RKO (cell line): ENCODE measurements at places on chromosomes 6 and 20.
A peak's percentile ranks its signal among the peaks of the same experiment; 100 is the strongest.

GRCh38 chr20:41616228-41616627 is 1.9 kb downstream of the CHD6 start:
- DNase-seq = no peak

- DNase-seq = no peak
Observed at GRCh38 chr6:137536104-137536773, 42.0 kb upstream of the OLIG3 start.

GRCh38 chr6:11222385-11223277 is 9.8 kb downstream of the NEDD9 start:
- no peak for DNase-seq

GRCh38 chr6:141510803-141511202 is 621.9 kb upstream of the GJE1 start:
- no peak for DNase-seq

DNA sequence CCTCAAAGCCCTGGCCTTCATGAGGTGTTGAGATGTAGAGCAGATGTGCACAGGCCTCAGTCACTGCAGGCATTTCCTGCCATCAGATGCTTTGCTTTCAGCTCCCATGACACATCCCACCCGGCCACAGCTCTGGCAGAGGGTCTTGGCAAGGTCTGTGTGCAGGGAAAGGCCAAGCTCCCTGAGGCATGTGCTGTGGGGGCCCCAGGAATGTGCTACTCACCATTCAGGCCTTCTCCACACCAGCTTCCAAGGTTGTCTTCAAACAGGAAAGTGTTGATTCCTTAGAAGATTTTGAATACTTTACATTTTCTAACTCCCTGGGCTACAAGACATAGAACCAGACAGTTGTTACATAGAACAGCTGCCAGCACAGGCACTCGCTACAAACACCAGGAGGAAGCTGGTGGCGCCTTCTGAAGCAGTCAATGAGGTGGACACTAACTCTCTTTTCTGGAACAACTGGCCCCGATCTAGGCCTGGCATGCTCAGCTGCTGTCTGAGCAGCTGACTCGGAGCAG is 27.8 kb downstream of the CASS4 start:
- no peak for DNase-seq

DNA sequence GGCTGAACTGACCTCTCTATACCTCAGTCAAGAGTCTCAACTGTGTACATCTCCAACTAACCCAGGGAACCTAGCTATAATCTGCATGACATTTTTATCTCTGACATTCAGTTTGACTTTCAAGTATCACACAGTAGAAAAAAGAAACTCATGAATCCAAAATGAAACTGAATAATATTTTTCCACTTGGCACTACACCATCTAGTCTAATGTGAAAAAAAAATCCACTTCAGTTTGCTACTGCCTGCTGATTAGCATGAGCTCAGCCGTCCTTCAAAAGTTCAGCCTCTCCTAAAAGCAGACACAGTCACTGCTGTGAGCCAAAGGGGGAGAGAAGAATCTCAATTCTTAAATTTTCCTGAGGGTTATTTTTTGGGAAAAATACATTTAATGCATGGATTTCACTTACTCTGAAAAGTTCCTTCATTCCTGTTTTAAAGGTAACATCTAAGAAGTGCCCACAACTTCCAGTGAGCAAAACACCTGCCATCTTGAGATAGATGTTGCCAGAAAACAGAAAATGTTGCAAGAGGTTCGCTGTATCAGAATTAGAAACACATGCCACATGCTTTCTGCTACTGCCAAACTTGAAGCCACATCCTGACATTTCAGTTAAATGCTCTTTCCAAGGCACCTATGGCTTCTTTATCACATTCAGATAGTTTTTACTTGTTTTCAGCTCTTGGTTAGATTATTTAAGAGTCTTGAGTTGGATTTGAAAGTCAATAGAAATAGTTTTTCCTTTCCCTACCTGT is 95.4 kb downstream of the MKKS start:
- no peak for DNase-seq

DNA sequence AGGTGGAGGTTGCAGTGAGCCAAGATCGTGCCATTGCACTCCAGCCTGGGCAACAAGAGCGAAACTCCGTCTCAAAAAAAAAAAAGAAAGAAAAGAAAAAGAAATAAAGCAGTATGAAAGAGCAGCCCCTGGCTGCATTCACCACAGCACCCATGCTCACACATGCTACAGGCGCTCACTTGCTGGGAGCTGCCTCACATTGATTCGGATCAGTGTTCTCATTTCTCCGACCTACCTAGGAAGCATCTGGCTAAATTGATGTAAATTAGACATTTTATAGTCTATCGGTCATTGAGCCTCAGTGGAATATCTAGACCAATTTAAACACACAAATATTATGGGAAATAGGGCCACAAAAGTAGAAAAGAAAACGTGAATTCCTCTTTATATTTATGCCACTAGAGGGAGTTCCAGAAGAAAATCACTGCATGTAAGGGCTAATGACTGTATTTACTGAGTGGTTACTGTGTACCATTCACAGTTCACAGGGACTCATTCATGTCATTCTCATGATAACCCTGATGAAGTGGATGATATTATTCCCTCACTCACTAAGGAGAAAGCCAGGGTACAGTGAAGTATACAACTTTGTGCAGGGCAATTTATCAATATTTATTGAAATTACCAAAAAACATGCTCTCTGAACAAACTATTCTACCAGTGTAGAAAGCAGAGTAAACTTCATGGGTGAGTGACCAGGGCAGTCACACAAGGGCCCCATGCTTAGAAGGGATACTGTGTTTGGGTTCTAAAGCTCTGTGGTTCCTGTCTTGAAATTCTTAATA is 5.3 kb upstream of the MOG start:
- DNase-seq = peak; percentile 77

GRCh38 chr20:23623666-23624323 is 14.0 kb downstream of the CST3 start:
- no peak for DNase-seq

DNA sequence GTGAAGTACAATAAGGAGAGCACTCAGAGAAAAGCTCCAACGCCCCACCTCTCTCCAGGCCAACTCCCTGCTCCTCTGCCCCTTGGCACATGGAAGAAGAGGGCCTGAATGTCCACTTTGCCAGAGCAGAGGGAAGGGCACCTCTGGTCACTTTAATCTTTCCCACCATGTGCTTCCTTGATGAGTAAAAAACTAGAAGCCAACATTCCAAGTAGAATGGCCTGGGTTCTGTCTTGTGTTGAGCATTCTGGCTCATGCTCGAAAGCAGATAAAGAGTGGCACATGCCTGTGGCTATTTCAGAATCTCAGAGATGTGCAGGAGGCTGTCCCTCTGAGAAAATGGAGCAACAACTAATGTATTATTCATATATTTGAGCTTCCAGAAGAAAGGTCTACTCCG is 177.4 kb upstream of the PLN start:
- no peak for DNase-seq

- DNase-seq = no peak
Observed at GRCh38 chr6:43273707-43274106, 24.4 kb upstream of the SLC22A7 start.

- no peak for DNase-seq
Observed at GRCh38 chr6:84332139-84333034, 104.9 kb upstream of the CEP162 start.

DNA sequence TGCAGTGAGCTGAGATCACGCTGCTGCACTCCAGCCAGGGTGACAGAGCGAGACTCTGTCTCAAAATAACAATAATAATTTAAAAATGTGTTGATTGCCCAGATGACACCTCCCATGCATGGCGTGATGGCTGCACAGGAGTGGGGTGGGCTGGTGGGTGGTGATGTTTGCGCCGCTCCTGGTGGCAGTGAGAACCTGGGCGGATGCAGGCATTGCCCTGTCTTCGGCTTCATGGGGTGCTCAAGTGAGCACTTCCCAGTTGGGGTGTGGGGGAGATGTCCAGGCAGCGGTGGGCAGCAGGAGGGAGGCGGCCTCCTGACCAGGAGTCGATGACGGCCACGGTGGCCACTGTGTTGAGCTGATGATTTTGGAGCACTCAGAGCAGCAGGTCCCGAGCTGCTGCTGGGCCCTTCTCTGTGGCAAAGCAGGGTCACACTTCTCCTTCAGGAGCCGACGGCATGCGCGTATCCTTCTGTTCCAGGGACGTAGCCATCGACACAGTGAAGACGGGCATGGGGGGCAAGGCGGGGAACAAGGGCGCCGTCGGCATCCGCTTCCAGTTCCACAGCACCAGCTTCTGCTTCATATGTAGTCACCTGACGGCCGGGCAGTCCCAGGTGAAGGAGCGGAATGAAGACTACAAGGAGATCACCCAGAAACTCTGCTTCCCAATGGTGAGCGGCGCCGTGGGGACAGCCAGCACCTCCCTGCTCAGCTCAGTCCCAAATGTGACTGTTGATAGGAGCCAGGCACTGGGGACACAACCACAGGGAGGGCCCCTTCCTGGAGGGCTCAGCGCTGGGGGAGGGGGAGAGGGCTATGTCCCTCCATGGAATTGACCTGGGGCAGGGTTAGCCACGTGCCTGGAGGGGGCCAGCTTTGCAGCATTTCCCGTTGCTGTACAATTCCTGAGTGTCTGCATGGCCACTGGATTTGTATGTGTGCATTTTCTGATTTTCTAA is 89.7 kb downstream of the SYNJ2 start:
- DNase-seq = no peak

DNA sequence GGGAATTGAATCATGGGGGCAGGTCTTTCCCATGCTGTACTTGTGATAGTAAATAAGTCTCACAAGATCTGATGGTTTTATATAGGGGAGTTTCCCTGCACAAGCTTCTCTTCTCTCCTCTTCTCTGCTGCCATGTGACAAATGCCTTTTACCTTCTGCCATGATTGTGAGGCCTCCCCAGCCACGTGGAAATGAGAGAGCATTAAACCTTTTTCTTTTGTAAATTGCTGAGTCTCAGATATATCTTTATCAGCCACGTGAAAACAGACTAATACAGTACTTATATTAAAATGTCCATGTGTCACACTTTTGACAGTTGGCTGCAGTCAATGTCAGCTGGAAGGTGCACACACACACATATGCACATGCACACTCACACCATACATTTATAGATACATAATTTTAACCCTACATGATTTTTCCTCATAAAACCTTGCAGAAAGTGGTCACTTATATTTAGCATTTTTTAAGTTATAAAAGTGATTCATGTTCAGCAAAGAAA is 128.9 kb downstream of the OTOR start:
- DNase-seq = no peak

GRCh38 chr20:21129861-21130260 is 4.0 kb downstream of the KIZ start:
- DNase-seq = no peak

- DNase-seq = peak; percentile 16
Observed at GRCh38 chr6:42742116-42742894, 3.6 kb downstream of the TBCC start.

DNA sequence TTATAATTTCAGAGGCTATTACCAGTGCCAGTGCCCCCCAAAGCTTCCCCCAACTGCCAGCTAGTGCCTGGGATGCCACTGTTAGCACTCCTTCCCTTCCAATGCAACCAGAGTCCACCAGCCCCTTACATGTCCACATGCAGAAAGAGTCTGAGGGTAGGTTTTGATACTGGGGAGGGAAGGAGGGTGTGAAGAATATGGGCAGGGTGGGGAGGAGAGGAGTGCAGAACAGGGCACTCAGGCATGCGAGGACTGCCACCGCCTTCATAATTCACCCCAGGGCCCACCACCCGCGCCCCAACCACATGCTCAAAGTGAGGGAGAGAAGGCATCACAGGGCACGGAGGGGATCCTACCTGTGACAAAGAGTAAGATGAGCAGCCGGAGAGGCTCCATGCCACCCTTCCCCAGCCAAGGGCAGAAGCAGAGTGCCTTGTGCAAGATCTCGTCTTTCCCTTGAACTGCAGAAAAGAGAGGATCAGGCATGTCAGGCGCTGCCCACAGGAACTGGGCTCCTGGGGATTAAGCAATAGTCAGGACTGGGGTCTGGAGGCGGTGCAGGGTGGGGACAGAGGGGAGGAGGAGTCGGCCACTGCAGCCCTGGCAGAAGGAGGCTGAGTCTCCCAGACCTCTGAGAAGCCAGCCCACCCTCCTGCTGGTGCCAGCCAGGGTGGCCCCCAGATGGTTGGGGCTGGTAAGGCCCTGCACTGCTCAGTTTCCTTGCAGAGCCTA is at the start of gene TREM2:
Gene TREM2, minus strand, starts transcription at position 430 of the 732 bp plus-strand sequence. Its CDS starts 34 bp downstream, at position 396.
- no peak for DNase-seq

DNA sequence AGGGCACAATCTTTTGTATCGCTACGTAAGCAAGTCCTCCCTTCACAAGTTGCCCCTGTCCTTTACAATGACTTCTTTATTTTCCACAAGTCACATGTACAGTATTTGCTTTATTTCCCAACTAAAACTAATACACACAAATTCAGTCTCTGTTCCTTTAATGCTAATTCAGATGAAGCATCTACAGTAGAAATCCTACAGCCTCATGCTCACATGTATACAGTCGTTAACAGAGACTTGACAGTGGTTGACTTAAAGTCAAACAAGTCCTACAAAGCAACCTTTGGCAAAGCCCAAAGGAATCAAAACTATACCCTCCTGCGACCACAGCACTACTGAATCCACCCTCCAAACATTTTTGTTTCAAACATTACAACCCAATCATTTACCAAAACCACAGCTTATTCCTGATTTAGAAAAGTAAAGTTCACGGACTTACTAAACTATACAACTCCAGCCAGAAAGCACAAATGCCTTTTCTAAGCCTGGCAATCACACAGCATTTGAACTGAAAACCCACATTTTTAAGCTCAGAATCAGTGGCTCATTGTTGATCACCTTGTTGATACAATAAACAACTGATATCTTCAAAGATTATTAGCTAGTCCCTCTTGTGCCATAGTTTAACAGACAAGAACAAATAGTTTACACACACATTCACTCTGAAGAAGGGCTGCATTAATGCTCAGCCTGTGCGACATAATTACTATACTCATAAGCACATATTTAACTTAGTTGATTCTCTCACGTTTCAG is 70.9 kb upstream of the NHSL1 start:
- no peak for DNase-seq

DNA sequence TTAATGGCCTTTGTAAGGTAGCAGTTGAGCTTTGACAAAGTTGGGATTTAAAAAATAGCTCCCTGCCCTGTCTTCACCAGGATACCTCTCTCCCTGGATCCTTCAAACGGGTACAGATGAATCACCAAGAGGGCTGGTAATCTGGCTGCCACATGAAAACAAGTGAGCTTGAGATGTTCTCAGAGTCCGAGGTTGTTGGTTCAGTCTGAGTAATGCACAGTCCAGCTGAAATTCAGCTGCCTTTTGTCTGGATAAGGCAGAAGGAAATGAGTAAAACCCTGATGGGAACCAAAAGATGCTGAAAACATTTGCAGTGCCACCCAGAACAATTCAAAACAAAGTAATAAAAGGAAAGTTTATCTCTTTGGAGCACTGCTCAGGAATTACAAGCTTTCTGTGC is 86.8 kb downstream of the GJA1 start:
- peak; percentile 46 for DNase-seq

GRCh38 chr6:27049863-27050781 is 197.4 kb upstream of the PRSS16 start:
- no peak for DNase-seq

DNA sequence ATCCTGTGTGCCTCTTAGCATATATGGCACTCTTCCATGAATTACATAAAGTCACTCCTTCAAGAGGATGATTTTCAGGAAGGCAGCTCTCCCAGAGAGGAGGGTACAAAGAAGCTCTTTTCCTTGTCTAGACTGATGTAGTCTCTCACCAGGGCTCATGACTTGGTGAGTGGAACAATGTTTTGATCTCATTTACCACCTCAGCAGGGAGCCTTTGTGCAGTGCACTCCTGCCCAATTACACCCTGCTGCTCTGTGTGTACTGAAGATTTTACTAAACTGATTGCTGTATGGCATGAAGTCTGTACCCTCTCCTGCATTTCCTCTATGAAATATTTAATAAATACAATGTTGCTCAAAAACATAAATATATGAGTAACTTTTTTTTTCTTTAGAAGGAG is 598.3 kb upstream of the HS3ST5 start:
- DNase-seq = no peak
